ENCODE measurements at places on chromosomes 2 and 18. TPM values are rescaled to one million over a fixed set of nuclear protein-coding genes. Genes with fewer than 3 reads are reported as not detected.

GRCh38 chr2:121429927-121430520 lies 100.7 kb upstream of the RNU4ATAC start:
- DNase-seq: no peak

DNA sequence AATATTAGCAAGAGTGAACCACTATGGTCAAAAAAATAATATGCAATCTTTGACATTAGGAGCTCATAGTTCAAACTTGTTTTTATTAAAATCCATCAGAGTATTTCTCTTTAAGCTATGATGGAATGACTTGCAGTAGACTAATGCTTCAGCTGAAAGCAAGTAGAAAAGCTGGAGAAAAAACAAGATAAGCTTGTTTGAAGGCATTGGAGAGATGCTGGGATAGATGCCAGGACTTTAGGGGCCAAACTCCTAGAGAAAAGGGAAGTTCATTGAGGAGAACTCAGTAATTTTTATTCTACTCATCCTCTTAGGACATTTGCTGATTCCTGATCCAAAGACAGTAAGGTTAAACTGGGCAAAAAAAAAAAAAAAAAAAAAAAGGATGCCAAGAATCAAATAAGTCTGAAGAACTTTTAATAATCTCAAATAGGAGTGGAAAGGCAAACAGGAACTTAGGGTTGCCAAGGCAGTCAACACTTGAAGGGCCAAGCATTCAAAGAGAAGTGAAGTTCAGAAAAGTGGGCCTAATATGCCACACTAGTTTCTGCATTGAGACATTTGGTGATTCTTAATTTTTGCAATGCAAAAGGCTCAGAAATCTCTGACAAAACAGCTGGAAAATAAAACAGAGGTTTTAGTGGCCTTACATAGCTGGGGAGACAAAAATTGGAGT lies 19.7 kb upstream of the AFF3 start:
- DNase-seq: no peak

GRCh38 chr2:174611006-174611405 lies 13.4 kb upstream of the WIPF1 start:
- no peak for DNase-seq

- no peak for DNase-seq
These were observed 170.6 kb downstream of the FHOD3 start for GRCh38 chr18:36468161-36468560.

DNA sequence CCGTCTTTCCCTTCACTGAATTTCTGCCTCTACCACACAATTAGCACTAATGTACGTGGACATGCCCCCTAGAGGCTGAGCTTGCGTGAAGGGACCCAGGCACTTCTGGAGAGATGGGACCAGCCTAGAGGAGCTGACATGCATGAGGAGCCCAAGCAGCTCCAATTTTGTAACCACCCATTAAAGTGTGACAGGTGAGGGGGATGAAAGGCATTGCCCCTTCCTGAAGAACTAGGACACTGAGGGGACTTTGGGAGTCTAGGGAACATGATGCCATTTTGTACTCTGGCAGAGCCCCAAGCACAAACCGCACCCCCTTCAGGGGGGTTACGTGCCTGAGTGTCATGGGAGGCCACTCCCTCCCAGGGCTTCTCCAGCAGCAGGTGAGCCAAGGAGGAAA lies 63.6 kb downstream of the HNRNPLL start:
- DNase-seq: no peak

DNA sequence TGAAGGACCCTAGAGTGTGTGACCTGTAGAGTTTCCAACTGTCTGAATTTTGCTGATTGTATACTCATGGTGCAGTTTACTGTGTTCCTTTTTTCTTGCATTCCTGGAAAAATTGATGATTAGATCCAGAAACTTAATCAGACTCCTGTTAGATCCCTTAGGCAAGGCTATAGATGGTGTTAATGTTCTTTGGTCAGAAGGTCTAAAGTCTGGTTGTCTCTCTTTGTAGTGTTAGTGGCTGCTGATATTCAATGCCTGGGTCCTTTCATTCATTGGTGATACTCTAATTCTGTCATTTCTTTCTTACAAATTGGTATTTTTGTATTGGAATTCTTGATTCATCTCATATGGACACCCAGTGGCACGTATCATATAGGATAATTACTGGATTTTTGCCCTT lies 6.3 kb downstream of the CCNT2 start:
- DNase-seq: no peak

DNA sequence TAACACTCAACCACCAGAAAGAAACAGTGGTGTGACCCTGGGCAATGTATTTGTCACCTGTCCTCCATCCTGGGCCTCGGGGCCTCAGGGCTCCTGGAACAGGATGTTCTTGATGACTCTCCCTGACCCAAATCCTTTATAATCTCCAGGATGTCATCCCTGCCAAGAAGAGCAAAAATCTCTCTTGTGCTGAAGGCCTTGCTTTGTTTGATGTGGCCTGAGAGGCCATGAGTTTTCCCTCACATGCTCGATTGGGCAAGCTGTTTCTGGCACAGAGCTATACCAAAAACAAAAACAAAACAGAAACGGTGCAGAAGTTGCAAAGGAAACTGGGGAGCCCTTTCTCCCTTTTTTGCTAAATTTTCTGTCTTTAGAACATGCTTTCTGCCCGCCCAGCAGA lies 35.7 kb upstream of the ST3GAL5 start:
- DNase-seq: peak; percentile 38

The APLF gene
- 6.1 TPM for total RNA-seq

The SLC5A7 gene
- not detected for total RNA-seq

The DNPEP gene
- total RNA-seq: 50.8 TPM

The ANKRD30BL gene
- total RNA-seq: not detected

The DNAJB2 gene
- total RNA-seq: 60.0 TPM
